Hematopoietic multipotent progenitor cell treated with erythropoietin and hydrocortisone succinate and interleukin-3 and kit ligand, for 17 days (in vitro differentiated cells): ENCODE measurements at places on chromosomes 7 and 10.

GRCh38 chr7:128235471-128235870 lies 5.6 kb upstream of the LEP start:
- no peak for DNase-seq

DNA sequence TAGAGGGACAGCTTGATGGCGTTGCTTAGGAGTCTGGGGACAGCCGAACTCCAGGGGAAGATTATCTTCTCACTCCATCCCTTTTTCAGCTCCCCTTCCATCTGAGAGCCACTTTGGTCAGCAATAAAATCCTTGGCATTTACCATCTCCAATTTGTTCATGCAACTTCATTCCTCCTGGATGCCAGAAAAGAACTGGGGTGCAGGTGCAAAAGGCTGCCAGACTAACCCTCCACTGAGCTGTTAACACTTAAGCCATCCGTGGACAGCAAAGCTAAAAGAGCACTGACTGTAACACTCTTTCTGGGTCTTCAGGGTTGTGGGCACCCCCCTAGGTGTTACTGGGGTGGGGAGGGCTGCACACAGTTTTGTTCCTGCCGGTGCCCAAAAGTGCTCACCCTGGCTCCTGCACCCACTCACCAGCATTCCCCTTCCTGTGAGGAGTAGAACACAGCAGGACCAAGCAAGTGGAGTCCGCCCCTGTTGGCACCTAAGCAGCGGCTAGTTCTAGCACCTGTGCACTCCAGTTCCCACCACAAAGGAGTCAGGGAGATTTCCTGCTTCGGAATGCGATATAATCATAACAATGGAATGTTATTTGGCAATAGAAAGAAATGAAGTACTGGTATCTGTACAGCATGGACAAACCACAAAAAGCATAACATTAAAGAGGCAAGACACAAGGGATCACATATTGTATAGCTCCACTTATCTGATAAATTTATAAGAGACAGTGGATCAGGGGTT lies 95.1 kb downstream of the NPY start:
- DNase-seq, result no peak

GRCh38 chr7:13651167-13651566 lies 338.3 kb downstream of the ETV1 start:
- DNase-seq, result no peak

- DNase-seq, result no peak
These were observed at the start of gene NEURL1 for GRCh38 chr10:103493362-103493915. Gene NEURL1, plus strand, starts transcription at chr10:103493705. Its CDS starts 683 bp downstream, at chr10:103494388.

- no peak for DNase-seq
These were observed 11.5 kb upstream of the RHBDD2 start for GRCh38 chr7:75867390-75867717.

DNA sequence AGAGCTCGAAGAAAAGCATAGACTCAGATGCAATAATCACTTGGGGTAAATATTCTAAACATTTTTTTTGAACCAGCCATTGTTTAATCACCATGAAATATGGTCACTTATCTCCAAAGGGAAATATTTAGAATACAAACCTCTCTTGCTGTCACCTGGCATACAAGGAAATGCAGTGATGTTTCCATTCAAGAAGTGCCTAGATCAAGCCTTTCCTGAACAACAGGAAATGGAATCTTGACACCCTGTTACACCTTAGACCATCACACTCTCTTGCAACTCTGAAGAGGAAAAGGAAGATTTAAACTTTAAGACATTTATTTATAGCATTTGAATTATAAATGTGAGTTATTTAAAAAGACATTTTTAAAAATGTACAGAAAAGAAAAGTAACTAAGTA lies 263.0 kb upstream of the BMPER start:
- no peak for DNase-seq

- no peak for DNase-seq
These were observed 34.5 kb downstream of the LYZL1 start for GRCh38 chr10:29323367-29323766.
